ENCODE measurements at places on chromosomes 4 and X. TPM values are rescaled to one million over a fixed set of nuclear protein-coding genes. Genes with fewer than 3 reads are reported as not detected.

DNA sequence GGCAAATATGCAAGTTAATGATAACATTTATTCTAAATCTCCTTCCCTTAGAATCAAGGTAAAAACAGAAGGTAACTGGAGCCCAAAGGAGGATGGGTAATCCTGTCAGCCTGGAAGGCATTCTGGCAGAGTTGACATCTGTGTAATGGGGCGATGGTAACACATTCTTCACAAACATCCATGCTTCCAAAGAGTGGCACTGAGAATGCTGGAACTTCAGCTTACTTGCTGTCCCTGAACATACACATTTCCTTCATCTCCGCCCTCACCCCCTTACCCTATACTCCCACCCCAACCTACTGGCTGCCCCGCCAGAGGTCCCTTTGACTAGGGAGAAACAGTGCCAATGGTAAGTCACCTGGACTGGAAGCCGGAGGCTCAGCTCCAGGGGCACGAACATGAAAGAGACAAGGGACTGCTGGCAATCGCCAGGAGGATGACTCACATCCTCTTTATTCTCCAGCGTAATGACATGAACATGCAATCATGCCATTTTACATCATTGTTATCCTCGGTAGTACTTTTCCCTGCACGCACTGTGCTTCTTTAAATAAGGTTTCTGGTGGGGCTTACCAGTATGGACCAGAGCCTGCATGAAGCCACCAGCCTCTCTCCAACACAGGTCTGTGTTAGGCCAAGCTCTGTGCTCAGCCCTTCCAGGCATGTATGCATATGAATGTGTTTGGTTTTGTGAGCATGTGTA lies 694.2 kb upstream of the TENM3 start:
- DNase-seq = no peak

DNA sequence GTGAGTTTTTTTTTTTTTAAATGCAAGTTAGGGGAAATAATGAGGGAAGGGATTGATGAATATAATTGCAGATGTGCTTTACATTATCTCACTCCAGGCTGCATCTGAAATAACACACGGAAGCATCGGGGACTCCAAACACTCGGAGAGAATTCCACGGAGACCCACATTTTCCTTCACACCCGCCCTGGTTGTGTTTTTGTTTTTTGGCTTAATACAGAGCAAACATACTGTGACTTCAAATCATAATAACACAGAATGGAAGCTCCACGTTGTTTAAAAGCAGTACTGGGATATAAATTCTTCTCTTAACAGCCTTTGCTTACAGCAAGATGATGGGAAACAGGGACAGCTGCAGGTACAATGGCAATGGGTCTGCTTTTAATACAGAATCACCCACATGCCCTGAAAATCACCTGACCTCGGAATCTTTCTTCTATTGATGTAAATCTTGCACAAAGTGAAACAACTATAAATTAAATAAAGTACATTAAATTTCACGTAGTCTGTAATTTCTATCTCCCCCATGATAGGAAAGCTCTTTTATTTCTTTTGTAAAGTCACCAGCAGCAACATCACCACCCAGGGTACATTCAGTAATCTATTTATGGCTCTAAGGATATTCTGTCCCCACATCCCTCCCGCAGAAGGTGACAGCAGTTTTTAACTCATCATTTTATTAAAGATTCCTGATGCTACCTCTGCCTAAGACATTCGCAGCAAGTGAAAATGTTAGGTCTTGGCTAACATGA lies 119.3 kb downstream of the ZNF827 start:
- no peak for DNase-seq

- no peak for DNase-seq
Observed at GRCh38 chr4:155248002-155248896, 39.8 kb downstream of the NPY2R start.

- no peak for DNase-seq
Observed at GRCh38 chr4:98385831-98386230, 124.6 kb downstream of the RAP1GDS1 start.

Gene CXCL10
- total RNA-seq = not detected

- DNase-seq = no peak
Observed at GRCh38 chr4:141659539-141659938, 23.2 kb downstream of the IL15 start.

Gene MAGED4
- 0.15 TPM for total RNA-seq

Gene CXCL8
- 1.9 TPM for total RNA-seq

Gene SCD5
- total RNA-seq = 2.4 TPM

DNA sequence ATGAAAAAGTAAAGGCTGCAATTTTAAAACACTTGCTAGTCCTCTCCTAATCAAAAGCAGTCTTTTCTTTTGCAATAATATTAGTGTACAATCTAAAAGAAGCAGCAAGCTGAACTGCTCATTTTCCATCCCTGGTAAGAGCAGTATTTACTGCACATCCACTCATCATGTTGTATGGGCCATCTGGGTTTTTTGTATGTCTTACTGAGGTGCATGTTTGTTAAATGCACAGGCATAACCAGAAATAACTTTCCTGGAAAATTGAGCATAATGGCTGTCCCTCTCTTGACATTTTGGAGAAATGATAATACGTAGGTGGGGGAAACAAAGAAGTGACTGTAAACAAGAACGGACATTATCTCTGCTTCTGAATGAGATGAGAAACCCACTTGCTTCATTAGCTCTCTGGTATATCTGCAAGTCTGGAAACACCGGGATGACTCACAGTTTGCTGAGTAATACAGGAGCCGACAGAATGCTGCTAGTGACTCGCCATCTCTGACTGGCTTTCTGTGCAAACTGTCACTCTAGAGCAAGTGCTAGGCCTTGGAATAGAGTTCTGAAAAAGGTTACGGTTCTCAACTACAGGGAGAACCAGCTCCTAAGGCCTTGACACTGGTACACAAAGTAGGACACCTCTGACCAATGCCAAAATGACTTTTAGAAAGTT lies 85.7 kb upstream of the MTM1 start:
- DNase-seq = no peak

Gene USP46
- 8.9 TPM for total RNA-seq

Gene CRLF2
- not detected for total RNA-seq

DNA sequence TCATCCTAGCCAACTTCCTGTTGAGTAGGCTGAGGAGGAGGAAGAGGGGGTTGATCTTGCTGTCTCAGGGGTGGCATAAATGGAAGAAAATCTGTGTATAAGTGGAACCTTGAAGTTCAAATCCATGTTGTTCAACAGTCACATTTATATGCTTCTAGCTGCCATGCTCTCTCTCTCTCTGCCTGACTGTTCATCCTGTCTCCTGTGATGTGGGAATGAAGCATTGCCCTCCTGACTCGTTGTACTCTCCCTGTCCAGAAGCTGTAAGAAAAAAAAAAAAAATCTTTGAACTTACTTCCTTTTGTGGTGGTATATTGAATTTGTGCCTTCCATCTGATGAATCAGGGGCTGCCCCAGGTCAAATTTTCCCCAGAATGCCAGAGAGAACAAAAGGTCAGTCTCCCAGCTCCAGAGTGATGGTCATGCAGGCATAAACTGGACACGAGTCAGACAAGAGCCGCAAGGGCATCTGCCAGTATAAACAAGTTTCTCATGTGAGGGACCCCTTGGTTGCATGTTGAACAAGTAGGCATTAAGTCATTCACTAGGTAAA lies 257.0 kb downstream of the IDS start:
- no peak for DNase-seq

Gene WDR45
- total RNA-seq = 103 TPM

GRCh38 chr4:142728233-142728632 lies 117.9 kb downstream of the INPP4B start:
- DNase-seq = no peak

DNA sequence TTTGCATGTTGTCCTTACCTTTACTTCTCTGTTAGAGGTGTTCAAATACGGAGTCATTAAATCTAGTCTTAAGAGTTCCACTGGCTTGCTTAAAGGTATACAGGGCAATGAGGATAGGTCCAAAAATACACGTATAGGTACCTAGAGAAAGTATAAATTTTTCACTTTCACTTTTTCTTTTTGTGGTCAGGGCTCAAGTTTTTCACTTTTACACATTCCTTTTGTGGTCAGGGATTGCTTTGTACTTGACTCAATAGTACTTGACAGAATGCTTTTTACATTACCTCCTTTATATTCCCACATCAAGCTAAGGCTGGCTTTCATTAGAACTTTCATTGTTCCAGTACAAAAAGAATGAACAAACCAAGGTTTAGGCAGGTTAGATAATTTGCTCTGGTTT lies 21.7 kb downstream of the TMEM184C start:
- DNase-seq = no peak

DNA sequence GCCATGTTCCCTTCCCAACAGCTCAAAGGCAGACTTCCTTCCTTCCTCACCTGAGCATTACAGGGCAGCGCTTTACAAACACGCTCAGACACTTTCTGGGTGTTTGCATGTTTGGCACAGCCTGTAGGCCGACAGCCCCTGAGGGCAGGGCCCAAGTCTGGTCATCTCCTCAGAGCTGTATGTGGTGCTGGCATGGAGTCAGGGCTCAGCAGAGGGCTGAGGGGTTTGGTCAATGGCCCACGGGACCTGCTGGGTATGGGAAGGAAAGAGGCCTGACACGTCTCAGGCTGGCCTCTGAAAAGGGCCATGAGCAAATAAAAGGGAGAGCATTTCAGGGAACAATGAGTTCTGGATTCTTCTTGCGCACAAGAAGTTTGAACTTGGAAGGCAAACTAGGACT lies 73.8 kb upstream of the MAP3K15 start:
- DNase-seq = no peak

DNA sequence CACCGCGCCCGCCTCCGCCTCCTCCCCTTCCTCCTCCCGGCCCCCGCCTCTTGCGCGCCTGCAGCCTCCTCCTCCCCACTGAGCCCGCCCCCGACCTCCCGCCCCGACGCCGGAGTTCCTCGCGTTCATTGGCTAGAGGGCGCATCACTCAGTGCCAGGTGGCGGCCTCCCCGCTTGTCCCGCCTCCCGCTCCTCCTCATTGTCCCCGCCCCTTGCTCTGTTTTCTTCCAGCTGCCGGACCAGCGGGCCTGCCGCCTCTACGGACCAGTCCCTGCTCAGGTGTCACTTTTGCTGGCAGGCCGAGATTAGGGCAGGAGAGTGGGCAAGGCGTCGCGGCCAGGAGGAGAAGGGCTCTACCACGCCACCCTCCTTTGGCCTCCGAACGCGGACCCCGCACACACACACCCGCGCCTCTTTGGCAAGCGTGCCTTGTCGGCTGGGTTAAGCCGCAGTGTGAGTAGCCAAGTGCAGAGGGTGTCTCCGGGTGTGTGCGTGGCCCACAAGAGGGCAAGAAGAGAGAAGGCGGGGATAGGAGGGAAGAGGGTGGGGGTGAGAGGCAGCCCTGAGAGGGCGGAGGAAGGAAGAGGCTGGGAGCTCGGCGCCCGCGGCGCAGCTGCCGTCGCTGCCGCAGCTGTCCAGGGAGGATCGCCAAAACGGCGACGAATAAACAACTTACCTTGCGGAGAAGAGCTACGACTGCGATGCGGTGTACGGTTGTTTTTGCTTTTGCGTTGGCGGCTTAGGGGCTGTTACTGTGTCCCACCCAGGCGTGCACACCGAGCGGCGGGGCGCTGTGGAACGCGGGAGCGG lies 436 bp upstream of the PPP3CA start:
- peak; percentile 99 for DNase-seq

Gene RHOXF1
- not detected for total RNA-seq

GRCh38 chr4:31054295-31054694 lies 334.1 kb downstream of the PCDH7 start:
- DNase-seq = no peak

DNA sequence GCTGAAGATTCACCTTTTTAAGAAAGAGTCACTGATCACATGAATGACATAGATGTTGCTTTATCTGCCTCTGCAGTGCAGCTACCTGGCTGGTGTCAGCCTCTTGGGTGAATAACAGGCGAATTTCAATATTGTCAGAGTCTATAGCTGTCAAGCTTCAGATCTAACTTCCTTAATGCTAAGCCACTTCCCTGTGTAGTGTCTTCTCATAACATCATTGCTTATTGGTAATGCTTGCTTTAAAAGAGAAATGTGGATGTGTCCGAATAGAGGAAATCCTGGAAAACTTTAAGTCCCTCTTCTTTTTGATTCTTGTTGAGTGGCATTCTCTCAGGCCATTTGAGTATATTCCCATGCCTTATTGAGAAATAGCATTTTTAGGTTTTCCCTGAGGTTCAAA lies 7.3 kb upstream of the IGFBP7 start:
- no peak for DNase-seq

DNA sequence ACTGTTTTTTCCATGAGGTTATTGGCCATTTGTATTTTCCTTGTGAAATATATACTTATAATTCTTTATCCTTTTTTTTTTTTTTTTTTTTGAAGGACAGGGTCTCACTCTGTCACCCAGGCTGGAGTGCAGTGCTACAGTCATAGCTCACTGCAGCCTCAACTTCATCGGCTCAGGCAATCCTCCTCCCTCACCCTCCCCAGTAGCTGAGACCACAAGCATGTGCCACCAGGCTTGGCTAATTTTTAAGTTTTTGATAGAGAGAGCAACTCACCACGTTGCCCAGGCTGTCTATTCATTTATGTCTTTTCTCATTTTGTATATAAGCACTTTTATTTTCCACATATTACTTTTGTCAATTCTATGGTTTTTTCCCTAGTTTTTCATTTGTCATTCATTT lies 16.8 kb downstream of the RBPJ start:
- DNase-seq = no peak

Measured in gastrocnemius medialis (tissue), 4 donors.